ENCODE measurements at places on chromosomes 7 and 10.
A peak's percentile ranks its signal among the peaks of the same experiment; 100 is the strongest.

DNA sequence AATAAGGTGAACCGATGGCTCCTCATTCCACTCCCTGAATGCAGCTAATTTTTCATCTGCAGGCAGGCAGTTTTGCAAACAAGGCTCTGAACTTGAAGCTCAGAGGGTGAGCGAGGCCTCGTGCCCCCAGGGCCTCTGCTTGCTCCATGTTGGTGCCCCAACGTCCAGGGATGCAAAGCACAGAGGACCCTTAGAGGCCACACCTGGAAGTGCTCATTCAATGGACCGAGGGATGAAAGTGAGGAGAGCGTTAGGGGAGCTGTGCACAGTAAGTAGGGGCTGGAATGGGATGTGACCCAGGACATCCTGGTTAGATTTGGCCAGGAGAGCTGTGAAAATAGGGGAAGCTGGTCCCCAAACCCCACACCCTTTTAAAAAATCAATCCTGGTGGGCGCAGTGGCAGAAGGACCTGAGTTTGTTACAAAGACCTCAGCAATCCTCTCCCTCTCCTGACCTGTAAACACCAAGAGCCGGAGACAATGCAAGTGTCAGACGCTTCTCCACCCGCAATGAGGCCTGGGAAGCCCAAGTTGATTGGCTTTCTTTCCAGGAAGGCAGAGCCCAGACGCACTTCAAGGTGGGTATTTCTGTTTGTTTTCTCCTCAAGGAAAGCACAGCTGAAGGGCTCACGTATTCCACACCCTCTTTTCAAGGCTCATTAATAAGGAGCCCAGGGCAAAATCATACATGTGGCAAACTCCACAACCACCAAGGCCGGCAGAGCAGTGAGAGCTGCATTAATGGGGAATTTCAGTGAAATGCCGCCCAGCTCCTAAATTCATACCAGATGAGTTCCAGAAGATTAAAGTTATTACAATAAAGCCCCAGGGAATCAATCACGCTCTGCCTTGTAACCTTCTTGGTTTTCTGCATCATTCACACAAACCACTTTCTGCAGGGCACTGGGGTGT, 14.1 kb upstream of the CXCL12 start:
- no peak for DNase-seq

DNA sequence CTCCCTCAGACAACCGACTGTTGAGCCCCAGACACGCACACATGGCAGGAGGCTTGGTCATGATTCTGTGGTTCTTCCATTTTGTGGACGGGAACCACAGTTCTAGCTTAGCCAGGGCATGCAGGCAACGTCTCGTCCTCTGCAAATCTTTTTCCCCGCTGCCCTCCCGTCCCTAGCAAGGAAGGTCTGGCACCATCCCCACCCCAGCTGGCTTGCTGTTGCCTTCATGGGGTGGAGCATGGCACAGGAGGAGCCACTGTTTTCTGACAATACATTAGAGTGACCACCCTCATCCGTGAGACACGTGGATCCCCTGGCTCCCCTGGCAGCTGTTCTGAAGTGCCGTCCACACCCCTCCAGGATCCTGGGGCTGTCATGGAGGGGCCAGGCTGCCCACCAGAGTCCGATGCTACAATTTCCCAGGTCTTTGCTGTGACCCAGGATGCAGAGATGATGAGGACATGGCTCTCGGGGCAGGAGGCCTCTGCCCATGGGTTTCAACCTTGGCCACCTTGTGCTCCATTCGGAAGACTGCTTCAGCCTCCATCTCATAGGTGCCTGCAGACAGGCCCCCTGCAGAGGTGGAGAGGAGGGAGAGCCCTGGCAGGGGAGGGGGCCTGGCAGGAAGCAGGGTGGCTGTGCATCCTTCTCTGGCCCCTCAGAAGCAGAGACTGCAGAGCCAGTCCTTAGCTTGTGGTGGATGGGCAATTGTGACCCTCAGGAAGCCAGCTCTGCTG, 233.6 kb downstream of the GLRX3 start:
- DNase-seq = no peak

DNA sequence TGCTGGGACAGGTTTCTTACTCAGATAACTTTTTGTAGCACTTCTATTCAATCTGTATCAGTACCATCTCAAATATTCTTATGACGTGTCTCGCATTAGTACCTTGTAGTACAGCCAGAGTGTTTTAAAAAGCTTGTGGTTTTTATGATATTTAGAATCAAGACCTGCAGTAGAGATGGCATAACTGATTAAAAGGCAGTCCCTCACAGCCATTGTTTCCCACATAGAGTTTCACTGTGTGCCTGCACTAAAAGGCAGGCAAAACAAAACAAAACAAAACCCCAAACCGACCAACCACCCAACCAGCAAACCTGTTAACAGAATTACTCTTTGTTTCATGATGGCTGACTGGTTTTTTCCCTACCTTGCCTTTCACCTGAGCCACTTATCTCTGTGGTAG, 221.3 kb upstream of the DGKB start:
- no peak for DNase-seq

DNA sequence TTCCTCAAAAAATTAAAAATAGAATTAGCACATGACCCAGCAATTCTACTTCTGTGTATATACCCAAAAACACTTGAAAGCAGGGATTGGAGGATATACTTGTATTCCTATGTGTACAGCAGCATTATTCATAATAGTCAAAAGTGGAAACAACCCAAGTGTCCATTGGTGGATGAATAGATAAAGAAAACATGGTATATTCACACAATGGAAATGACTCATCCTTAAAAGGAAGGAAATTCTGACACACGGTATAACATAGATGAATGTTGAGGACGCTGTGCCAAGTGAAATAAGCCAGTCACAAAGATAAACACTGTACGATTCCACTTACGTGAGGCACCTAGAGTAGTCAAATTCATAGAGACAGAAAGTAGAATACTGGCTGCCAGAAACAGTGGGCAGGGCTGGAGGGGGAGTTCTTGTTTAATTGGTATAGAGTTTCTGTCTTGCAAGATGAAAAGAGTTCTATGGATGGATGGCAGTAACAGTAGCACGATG, 26.6 kb upstream of the KAT6B start:
- DNase-seq = peak; percentile 77

DNA sequence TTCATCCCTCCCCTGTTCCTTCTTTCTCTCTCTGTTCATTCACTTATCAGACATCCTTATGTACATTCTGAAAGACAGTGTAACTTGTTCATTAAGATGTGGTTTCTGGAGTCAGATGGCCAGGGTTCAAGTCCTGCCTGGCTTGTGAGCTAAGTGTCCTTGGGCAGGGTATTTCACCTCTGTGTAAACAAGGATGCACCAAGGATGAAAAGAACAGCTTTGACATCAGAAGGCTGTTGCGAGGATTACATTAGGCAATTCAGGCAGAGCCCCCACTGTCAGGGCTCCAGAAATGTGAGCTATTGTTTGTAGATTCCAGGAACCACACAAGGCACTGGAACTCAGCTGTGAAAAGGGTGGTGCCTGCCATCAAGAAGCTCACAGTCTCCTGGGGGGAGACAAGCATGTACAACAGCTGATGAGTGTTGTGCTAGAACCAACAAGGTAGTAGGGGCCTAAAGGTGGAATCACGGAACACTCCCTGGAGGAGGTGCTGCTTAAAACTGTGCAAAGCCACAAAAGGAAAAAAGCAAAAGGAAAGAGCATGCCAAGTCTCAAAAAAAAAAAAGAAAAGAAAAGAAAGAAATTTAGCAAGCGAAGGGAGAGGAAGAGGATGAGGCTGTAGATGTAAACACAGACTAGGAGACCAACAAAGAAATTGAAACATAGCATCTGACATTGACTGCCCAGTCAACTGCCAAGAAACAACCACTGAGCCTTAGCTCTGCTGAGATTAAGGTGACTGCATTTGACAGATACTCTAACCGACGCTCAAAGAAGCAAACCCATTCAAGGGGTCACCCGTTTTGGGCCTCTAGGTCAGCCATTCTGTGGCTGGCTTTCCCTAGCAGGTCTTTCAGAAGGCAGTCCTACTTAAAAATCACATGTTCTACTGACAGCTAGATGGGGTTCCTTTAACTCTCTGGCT, 12.5 kb downstream of the PDLIM1 start:
- DNase-seq = no peak

DNA sequence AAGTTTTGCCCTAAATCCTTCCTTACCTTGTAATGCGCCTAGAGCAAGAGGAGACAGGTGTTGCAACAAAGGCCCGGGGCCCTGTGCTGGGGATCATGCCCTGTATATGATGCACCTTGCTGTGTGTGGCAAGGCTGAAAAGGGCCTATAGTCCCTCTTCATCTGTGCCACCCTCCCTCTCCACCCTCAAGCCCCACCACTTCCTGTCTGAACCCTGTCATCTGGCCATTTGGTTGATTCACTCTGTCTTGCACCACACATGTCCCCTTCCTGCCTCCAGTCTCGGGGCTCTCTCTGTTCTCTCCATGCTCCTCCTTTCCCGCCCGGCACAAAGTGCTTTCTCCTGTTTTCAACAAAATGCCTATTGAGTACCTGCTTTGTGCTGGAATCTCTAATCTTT, 11.5 kb upstream of the MALSU1 start:
- no peak for DNase-seq

DNA sequence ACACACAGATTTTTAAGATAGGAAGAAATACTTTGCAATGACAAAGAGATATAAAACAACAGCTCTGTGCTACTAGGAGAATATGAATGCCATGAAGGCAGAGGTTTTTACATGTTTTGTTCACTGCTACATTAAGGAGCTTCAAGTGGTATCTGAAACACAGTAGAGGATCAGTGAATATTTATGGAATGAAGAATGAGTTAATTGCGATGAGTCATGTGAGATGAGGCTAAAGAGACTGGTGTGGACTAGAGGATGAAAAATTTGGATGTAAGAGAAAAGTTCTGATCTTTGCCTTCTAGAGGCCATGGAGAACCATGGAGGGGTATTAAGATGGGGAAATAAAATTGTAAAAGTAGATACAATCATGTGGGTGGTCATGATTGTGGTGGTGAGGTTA, 434.2 kb downstream of the PHTF2 start:
- no peak for DNase-seq

- no peak for DNase-seq
These were observed 21.8 kb upstream of the PIP4K2A start for GRCh38 chr10:22736134-22736533.

GRCh38 chr10:80596391-80597257, 58.9 kb downstream of the SH2D4B start:
- DNase-seq = peak; percentile 49

- DNase-seq = peak; percentile 38
These were observed at the start of gene PPP1R9A for GRCh38 chr7:94907026-94907810. TSS of gene PPP1R9A (plus strand) at chr7:94907594. CDS start at chr7:94910114, 2,520 bp downstream.

DNA sequence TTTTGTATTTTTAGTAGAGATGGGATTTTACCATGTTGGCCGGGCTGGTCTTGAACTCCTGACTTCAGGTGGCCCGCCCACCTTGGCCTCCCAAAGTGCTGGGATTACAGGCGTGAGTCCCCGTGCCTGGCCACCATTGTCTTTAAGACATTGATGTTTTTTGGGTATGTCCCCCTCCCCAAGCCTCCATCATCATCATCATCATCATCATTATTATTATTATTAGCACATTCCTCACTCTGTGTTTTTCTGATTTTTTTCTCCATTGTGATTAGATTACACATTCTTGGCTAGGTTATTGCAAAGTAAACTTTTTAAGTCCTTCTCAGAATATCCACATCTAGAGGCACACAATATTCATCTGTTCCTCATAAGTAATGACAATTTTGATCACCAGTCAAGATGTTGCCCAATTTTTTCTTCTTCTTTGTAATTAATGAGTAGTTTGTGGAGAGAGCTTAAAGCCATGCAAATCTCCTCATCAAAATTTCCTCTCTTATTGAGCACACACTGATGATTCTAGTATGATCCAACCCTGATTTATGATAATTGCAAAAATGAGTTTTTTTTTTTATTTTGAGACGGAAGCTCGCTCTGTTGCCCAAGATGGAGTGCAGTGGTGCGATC, 47.5 kb downstream of the EPC1 start:
- no peak for DNase-seq

GRCh38 chr10:71727738-71728737, 8.5 kb upstream of the C10orf105 start:
- DNase-seq = no peak

- DNase-seq = no peak
These were observed 246.7 kb downstream of the GFRA1 start for GRCh38 chr10:116026315-116026714.

DNA sequence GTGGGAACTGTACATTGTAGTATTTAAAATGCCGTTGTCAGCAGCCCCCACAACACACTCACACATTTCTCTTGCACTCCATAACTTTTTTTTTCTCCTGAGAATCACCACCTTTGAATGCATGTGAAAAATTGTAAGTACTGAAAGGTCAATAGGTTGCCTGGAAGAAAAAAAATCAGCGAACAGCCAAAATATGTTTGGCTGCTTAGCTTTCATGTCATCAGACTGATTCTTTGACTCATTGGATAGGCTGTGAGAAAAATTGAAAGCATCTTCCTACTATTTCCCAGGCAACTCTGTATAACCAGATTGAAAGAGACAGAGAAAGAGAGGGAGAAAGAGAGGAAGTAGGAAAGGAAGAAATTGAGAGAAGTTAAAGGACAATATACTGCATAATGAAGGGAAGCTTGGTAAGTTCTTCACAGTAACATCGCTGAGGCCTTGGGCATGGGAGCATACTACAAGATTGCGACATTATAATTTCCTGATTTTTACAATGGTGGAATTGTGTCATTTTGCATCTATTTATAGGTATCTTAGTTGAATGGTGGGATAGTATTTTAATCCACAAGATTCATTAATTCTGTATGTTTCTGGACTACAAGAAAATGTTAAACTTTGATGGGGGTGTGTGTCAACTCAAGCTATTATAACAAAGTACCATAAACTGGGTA, 249.3 kb upstream of the KCND2 start:
- DNase-seq = no peak

GRCh38 chr7:84256571-84256971, 62.0 kb upstream of the SEMA3A start:
- no peak for DNase-seq

GRCh38 chr10:48636901-48637300, 32.0 kb upstream of the ARHGAP22 start:
- DNase-seq = no peak

DNA sequence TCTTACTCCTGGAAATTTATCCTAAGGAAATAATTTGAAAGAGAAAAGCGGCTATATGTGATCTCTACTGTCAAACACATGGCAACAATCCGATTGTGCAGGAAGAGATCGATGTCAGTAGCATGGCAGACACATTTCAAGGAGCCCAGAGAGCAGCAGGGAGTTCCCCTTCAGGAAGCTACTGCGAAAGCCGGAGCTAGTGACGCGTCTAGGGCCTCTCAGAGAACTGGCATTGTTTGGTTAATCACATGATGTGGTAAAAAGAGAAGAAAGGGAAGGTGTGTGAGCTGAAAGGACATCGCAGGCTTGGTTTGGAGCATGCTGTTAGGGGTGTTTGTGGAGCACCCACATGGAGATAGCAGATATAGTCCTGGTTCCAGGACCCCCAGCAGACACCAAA, 74.9 kb downstream of the BEND7 start:
- DNase-seq = no peak

Data from kidney glomerular epithelial cell (primary cell).